ENCODE measurements at places on chromosomes 11 and 22.

DNA sequence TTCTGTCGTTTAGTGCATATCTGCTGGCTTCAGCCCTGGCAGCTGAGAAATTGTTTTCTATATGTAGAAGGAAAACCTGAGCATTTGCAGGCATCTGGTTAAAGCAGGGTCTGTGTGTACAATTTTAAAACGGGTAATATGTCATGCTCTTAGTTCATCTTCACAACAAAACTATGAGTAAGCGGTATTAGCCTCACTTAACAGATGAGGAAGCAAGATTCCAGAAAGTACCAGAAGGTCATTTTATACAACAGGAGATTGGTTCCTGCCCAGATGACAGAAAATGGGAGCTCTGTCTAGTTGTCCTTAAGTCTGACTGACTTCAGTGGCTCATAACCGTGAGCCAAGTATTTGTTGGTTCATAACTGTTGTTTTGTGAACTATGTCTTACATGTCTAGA, 1.1 kb downstream of the TIMM10B start:
- DNase-seq = no peak
- H3K4me1 ChIP-seq = peaks cover 40% of the 10 kb centered on the region
- H3K36me3 ChIP-seq = peaks cover 30% of the 10 kb centered on the region
- H3K27ac ChIP-seq = peak overlapping the region; percentile 70

- peaks cover 10% of the 10 kb centered on the region for H3K4me1 ChIP-seq
- DNase-seq = no peak
- no peaks in the 10 kb centered on the region for H3K27me3 ChIP-seq
Measured at GRCh38 chr22:45335021-45335818, 25.5 kb downstream of the FAM118A start.

DNA sequence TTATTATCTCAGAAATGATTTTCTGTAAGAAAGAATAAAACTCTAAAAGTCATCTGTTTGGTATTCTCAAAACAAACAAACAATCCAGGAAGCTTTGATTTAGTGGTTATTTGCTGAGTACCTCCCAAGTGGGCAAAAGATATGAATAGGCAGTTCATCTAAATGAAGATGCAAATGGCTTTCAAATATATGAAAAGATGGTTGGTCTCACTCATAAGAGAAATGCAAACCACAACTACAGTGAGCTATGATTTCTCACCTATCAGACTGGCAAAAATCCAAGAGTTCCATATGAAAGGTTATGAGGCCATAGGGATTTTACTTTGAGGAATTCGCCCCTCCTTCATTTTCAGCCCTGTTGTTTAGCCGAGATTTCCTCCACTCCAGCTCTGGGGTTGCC, 11.3 kb upstream of the P2RY2 start:
- H3K36me3 ChIP-seq = no peaks in the 10 kb centered on the region
- H3K4me1 ChIP-seq = no peaks in the 10 kb centered on the region
- peaks cover 24% of the 10 kb centered on the region for H3K27me3 ChIP-seq

DNA sequence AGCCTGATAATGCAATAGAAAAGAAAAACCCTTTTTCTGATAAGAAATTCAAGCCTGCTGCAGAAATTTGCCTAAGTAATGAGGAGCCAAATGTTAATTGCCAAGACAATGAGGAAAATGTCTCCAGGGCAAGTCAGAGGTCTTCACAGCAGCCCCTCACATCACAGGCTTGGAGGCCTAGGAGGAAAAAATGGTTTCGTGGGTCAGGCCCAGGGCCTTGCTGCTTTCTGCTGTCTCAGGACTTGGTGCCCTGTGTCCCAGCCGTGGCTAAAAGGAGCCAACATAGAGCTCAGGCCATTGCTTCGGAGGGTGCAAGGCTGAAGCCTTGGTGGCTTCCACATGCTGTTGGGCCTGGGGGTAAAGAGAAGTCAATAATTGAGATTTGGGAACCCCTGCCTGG, 131.3 kb downstream of the LARGE1 start:
- no peaks in the 10 kb centered on the region for H3K4me1 ChIP-seq
- DNase-seq = no peak
- H3K36me3 ChIP-seq = no peaks in the 10 kb centered on the region
- no peak overlapping the region for H3K27ac ChIP-seq

GRCh38 chr11:108278546-108278945, 55.7 kb downstream of the ATM start:
- H3K4me3 ChIP-seq = no peak overlapping the region
- H3K27ac ChIP-seq = no peak overlapping the region

DNA sequence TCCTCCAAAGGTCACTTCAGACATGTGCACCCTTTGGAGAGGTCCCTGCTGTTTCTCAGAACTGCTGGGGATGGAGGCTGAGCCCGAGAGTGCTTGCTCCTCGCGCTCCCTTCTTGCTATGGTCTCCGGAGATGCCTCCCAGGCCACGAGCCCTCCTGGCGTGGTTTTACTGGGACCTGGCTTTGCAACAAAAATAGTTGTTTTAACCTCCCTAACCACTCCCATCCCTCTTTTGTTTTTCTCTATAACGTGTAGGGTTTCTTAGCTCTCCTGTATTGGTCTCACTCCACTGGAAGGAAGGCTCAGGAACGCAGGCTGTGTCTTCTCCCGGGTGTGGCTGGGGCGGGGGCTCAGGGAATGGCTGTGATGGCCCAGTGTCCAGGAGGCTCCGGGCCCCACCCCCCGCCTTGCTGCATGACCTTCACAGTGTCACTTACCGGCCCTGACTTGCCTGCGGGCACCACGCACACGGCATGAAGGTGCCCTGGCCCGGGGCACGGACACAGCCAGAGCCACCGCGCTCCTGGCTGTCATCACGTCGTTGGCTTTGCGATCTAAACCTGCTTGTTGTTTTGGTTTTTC, 5.6 kb downstream of the PTDSS2 start:
- H3K27ac ChIP-seq = no peak overlapping the region
- no peak for DNase-seq
- H3K36me3 ChIP-seq = peaks cover 31% of the 10 kb centered on the region
- H3K4me1 ChIP-seq = peaks cover 34% of the 10 kb centered on the region
- no peak overlapping the region for H3K4me3 ChIP-seq

All from activated T-helper 1 cell treated with anti-CD3 and anti-CD28 coated beads, Interleukin-12 subunit alpha, Interleukin-12 subunit beta, Interleukin-2, Interleukin-4 antibody, amounts not matched to agents 30 ng/mL and 10 ng/mL and 1 ng/mL, durations not matched to agents 14 hours and 24 hours and 36 hours (primary cell).